Stimulated activated naive CD4-positive, alpha-beta T cell treated with Interleukin-2 at 50 U/mL for 16 hours (primary cell): ENCODE measurements at places on chromosomes 13 and 19.

GRCh38 chr19:18768046-18768771 is 22.9 kb downstream of the COMP start:
- no peak for DNase-seq

- no peak for DNase-seq
These were observed 2.8 kb upstream of the ARL11 start for GRCh38 chr13:49625392-49626079.

- no peak for DNase-seq
These were observed 11.4 kb upstream of the PEPD start for GRCh38 chr19:33532859-33533460.

DNA sequence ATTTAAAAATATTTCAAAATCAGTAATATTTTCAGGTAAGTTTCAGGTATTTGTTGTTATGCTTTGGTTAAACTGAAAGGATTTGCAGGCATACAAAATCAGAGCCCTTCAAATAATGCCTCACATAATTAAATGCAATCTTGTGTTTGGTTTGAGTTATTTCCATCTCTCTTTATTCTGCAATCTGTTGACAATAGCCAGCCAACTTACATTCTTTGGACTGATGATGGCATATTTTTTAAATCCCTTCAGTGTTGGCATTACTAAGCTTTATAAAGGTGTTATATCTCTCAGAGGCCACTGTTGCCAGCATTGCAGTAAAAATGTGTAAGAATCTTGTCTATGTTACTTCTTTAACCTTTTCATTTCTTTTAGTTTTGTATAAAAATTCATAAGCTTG is 257.2 kb upstream of the RFC3 start:
- DNase-seq, result no peak

- DNase-seq, result no peak
These were observed 1671.5 kb upstream of the SLC10A2 start for GRCh38 chr13:104737713-104738112.

DNA sequence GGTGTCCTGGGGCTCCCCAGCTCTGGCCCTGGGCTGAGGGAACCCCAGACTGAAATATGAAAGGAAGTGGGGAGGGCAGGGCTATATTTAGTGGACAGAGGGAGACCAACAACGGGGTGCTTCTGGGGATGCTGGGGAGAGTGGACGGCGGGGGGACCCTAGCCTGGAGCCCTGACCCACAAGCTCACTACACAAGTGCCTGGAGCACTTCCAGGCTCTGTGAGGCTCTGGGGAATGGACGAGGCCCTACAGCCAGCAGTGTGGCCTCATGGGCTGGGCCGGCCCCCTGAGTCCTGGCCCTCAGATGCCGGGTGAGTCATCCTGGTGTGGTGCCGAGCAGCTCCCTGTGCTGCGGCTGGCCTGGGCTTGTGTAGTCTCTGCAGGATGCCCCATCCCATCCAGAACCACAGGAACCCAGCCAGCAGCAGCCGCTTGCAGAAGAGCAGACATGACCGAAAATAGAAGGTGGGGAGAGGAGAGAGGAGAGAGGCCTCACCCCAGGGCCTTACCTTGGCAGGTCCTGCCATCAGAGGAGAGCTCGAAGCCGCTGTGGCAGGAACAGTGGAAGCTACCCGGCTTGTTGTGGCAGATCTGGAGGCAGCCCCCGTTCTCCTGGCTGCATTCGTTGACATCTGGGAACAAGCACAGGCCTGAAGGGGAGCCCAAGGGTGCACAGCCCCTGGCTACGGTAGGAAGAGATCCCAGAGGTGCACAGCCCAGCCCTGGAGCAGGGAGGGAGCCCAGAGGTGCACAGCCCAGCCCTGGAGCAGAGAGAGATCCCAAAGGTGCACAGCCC is 26.1 kb downstream of the GAS6 start:
- no peak for DNase-seq

DNA sequence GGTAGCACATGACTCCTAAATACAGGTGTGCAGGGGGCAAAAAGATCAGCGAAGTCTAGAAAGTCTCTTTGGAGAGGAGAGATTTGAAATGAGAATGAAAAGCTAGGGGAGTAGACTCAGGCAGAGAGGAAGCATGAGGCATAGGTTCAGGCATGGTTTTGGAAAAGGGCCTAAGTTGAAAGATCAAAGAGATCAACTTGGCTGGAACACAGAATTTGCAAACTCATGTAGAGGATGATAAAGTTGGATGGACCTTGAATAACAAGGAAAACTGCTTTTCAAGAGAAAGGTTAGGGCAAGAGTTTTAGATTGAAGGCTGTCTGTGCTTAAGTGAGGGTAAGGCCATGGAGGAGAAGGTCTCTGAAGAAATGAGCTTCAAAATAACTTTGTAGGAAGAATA is 47.4 kb upstream of the UBAC2 start:
- no peak for DNase-seq

- DNase-seq, result no peak
These were observed 352.7 kb upstream of the SGCG start for GRCh38 chr13:22828081-22828480.

GRCh38 chr13:63900406-63900805 is 2484.8 kb upstream of the PCDH20 start:
- DNase-seq, result no peak

GRCh38 chr13:114143806-114144605 is 11.6 kb upstream of the RASA3 start:
- peak; percentile 39 for DNase-seq

DNA sequence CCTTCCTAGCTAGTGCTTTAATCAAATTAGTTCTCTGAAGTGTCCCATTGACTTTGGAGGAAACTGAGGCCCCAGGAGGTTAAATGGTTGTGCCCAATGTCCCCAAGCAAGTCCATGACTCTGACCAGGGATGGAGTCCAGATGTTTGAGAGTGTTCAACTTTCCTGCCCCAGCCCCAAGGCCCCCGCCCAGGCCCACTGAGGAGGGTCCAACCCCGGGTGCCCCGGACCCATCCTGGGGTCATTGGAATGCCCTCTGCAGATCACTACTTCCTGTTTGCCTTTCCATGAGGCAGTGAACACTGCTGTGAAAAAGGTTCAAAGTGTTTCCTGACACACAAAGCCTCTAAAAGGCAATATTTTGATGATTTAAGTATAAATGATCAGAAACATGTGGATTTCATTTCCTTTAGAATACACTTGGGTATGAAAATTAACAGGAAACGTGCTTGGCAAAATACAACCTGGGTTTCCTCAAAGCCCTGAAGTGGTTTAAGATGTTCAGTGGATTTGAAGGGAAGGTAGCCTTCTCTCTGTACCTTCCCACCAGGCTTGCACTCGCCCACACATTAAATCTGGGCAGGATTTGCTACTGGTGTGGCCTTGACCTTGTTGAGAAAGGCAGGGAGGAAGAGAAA is 335.7 kb downstream of the TSHZ3 start:
- no peak for DNase-seq

DNA sequence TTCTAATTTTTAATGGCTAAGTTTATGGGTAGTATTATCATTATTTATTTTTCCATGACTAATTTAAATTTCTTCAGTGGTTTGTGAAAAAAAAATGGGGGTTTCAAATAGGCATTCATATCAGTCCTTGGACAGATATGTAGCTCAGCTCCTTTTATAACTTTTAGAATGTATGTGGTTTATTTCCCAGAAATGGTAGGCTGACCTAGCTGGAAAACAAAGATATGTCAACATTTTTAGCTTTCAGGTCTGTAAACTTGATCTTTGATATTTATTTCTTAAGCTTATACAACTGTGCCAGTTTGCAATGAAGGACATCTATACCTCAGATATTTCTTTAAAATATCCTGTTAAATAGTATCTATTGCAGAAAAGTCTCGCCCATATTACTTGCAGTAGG is 1815.5 kb downstream of the SLITRK5 start:
- DNase-seq, result no peak

GRCh38 chr19:3183721-3184641 is 1.7 kb upstream of the NCLN start:
- DNase-seq, result no peak

- no peak for DNase-seq
These were observed 5.2 kb downstream of the LGALS13 start for GRCh38 chr19:39607561-39607960.

GRCh38 chr13:85798556-85798955 is 663 bp downstream of the SLITRK6 start:
- no peak for DNase-seq

DNA sequence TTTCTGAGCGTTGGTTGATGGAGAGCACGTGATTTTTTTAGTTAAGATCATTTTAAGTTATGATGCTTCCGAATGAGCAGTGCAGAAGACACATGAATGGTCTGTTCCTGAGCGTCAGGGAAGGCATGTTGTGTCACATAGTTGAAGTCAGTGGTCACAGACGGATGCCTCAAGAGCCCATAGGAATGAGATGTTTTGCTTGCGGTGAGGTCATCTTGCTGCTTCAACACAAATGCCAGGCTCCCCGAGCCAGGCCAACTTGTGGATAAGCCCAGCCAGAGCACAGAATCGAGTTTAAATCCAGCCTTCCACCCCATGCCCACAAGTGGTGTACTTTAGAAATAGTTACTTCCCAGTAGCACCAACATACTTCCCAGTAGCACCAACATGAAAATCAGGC is 5.4 kb downstream of the UPF3A start:
- DNase-seq, result no peak

DNA sequence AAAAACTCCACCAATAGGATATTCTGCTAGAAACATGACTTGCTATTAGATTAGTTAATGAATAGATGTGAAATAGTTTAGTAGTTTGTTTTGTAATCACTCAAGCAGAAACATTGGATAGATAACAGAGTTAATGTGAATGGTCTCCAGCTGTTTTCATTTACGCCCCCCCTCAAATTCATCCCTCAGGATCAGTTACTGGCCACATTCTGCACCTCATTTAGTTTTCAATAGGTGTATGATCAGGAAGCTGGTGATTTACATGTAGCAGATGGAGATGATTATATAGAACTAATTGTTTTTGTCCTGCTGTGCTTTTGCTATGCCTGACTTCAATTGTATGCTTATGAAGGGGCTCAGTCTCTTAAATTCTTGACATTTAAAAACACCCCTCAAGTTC is 759.0 kb downstream of the SLITRK6 start:
- DNase-seq, result no peak

GRCh38 chr19:46447006-46447405 is 18.3 kb upstream of the PNMA8C start:
- no peak for DNase-seq

GRCh38 chr13:113759525-113760137 is 605 bp downstream of the TMEM255B start:
- no peak for DNase-seq

DNA sequence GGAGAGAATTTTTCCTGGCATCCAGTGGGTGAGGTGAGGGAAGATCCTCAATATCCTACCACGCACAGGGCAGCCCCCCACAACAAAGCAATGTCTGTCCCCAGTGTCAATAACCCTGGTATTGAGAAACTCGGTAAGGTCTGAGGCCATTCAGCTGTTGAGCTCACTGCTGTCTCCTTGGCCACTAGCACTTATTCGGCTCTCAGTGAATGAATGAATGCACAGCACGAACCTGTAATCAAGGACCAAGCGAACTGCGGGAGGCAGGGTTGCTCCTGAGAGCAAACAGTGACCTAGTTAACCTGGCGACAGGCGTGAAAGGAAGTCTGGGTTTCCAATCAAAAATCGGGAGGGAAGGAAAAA is 640 bp downstream of the ZSCAN5A start:
- DNase-seq, result no peak

GRCh38 chr13:25980255-25980654 is 71.6 kb downstream of the SHISA2 start:
- DNase-seq, result no peak

- DNase-seq, result no peak
These were observed 50.0 kb upstream of the TSC22D1 start for GRCh38 chr13:44626176-44626575.

DNA sequence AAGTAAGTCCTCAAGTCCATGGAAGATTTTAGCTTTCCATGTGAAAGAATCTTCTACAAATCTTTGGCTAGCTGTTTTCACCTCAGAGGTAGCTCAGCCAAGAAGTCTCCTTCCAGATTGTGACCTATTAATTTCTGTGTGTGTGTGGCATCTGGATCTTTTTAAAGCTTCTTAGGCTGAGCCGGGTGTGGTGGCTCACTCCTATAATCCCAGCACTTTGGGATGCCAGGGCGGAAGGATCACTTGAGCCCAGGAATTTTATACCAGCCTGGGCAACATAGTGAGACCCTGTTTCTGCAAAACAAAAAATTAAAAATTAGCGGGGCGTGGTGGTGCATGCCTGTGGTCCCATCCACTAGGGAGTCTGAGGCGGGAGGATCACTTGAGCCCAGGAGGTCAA is 13.4 kb upstream of the SLC44A2 start:
- DNase-seq, result no peak

- DNase-seq, result peak; percentile 62
These were observed 22.3 kb upstream of the XPO4 start for GRCh38 chr13:20924758-20925394.

- no peak for DNase-seq
These were observed 527.1 kb downstream of the FGF9 start for GRCh38 chr13:22198001-22198400.

- DNase-seq, result peak; percentile 40
These were observed 934 bp downstream of the N4BP2L2 start for GRCh38 chr13:32537580-32538142.

- no peak for DNase-seq
These were observed 48.0 kb upstream of the ITM2B start for GRCh38 chr13:48185018-48185417.

GRCh38 chr13:100596516-100596915 is 7.9 kb upstream of the GGACT start:
- DNase-seq, result no peak

GRCh38 chr19:33641261-33641660 is 19.5 kb downstream of the CHST8 start:
- no peak for DNase-seq

DNA sequence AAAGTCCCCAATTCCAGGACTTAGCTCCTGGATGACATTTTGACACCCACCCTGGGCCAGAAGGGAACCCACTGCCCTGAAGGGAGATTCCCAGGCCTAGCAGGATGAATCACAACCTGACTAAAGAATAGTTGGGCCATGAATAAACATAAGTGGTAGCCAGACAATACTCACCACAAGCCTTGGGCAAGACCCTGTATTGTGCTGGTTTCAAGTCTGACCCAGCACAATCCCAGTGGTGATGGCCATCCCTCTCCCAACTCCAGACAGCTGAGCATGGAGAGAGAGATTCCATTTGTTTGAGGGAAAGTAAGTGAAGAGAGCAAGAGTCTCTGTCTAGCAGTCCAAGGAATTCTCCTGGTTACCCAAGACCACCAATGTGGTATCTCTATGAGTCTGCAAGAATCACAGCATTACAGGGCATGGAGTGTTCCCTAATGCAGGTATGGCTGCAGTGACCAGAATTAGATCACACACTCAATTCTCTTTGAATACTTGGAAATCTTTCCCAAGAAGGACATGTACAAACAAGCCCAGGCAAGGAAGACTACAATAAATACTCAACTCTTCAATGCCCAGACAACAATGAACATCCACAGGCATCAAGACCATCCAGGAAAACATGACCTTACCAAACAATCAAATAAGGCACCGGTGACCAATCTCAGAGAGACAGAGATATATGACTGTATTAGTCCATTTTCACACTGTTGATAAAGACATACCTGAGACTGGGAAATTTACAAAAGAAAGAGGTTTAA is 158.0 kb downstream of the VWA8 start:
- no peak for DNase-seq

GRCh38 chr13:86003029-86003428 is 203.8 kb upstream of the SLITRK6 start:
- DNase-seq, result no peak

GRCh38 chr13:85690368-85690767 is 108.9 kb downstream of the SLITRK6 start:
- DNase-seq, result no peak
